ENCODE measurements at places on chromosomes 6 and 20. TPM values are rescaled to one million over a fixed set of nuclear protein-coding genes. Genes with fewer than 3 reads are reported as not detected.

The KCNK5 gene
- total RNA-seq = not detected

The ARHGAP40 gene
- total RNA-seq = 15.1 TPM

The CD24 gene
- 150 TPM for total RNA-seq

The CLIC5 gene
- 1.5 TPM for total RNA-seq

The SLC32A1 gene
- total RNA-seq = not detected

All from placental epithelial cell (primary cell).